Mucosa of descending colon (tissue), 3 donors: ENCODE measurements at places on chromosomes 16 and 17.
A peak's percentile ranks its signal among the peaks of the same experiment; 100 is the strongest.

GRCh38 chr17:1109606-1110540, 69.9 kb downstream of the ABR start:
- DNase-seq = peak; percentile 91

- no peak for DNase-seq
Observed at GRCh38 chr16:27980919-27981700, 82.4 kb downstream of the GSG1L start.

DNA sequence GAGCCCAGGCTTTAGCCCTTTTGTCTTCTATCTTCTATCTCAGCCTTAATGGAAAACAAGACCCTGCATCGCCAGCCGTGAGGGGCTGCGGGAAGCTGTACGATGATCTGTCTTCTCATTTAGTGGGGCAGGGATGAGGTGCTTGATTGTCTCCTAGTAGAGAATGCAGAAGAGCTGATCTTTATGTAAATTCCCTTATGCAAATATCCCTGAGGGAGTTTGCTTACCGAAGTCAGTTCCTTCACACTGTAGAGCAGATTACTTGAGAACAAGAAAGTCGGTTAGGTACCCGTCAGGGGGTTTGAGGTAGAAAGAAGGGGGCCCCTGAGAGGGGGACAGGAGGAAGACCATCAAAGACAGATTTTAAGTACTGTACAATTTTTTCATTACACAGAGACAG, 66.2 kb downstream of the IRF8 start:
- no peak for DNase-seq

DNA sequence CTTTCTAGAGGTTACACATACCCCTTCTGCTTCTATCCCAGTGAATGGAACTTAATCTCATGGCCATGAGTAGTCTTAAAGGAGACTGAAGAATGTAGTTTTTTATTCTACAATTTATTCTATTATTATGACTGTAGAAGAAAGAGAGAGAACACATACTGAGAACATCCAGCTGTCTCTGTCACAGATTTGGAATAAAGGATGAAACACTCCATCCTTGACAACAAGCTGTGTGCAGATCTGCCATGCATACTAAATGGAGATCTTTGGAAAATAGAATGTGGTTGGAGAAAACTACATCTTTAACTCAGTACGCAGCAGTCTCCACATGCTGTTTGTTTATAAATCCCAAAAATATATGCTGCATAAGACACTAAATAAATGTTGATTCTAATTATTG, 54.1 kb upstream of the NUDT7 start:
- no peak for DNase-seq

DNA sequence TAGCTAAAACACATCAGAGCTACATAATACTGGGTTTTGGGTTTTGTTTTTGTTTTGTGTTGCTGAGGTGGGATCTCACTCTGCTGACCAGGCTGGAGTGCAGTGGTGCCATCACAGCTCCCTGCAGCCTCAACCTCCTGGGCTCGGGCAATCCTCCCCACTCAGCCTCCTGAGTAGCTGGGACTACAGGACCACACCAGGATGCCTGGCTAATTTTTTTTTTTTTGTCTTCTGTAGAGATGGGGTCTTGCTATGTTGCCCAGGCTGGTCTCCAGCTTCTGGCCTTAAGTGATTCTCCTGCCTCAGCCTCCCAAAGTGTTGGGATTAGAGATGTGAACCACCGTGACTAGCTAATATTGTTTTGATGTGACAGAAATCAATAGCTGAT, 6.2 kb downstream of the MEAK7 start:
- no peak for DNase-seq

- no peak for DNase-seq
Observed at GRCh38 chr17:74070998-74071679, 132.3 kb upstream of the RPL38 start.

DNA sequence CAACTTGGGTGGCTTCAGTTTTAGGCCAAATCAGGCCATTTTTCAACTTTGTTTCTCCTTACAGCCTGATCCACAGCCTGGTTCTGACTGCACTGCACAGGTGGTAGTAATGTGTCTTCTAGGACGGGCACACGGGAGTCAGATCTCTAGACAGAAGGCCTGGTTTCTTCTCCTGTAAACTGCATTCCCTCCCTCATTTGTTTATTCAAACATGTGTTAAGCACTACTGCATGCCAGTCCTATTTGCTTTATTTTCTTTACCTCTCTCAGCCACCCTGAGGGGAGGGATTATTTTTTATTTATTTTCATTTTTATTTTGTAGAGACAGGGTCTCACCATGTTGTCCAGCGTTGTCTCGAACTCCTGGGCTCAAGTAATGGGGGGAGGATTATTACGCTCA, 6.3 kb upstream of the KSR1 start:
- no peak for DNase-seq

DNA sequence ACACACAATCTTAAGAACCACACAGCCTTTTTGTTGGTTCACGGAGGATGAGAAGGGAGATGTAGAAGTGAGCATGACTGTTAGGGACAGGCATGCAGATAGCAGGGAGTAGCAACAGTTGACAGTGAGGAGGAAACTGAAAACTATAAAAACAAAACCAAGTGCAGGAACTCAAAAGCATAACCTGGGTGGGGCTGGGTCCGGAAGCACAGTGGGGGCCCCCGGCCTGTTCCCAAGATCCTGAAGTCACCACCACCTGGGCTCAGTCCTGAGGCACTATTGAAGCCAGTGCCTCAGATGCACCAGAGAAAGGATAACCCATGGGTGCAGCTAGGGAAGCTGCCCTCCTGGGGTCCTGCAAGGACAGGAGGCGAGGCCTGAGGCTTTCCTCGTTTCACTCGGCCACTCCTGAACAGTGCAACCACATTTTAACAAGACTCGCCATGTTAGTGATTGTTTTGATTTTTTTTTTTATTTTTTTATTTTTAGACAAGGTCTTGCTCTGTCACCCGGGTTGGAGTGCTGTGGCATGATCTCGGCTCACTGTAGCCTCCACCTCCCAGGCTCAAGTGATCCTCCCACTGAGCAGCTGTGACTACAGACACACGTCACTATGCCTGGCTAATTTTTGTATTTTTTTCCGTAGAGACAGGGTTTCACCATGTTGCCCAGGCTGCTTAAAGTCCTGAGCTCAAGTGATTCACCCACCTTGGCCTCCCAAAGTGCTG, 27.7 kb upstream of the CBX4 start:
- no peak for DNase-seq

DNA sequence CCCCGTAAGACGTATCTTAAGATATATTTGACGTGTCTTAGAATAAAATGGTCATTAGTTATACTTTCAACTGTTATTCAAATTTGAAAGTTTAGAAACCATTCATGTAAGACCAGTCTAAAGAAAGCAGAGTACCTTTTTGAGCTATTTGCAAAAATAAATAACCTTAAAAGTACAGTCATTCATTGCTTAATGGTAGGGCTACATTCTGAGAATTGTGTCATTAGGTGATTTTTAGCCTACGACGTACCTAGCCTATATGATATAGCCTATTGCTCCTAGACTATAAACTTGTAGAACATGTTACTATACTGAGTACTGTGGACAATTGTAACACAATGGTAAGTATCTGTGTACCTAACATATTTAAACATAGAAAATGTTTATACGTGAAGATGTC, 139.2 kb downstream of the PHKB start:
- no peak for DNase-seq

DNA sequence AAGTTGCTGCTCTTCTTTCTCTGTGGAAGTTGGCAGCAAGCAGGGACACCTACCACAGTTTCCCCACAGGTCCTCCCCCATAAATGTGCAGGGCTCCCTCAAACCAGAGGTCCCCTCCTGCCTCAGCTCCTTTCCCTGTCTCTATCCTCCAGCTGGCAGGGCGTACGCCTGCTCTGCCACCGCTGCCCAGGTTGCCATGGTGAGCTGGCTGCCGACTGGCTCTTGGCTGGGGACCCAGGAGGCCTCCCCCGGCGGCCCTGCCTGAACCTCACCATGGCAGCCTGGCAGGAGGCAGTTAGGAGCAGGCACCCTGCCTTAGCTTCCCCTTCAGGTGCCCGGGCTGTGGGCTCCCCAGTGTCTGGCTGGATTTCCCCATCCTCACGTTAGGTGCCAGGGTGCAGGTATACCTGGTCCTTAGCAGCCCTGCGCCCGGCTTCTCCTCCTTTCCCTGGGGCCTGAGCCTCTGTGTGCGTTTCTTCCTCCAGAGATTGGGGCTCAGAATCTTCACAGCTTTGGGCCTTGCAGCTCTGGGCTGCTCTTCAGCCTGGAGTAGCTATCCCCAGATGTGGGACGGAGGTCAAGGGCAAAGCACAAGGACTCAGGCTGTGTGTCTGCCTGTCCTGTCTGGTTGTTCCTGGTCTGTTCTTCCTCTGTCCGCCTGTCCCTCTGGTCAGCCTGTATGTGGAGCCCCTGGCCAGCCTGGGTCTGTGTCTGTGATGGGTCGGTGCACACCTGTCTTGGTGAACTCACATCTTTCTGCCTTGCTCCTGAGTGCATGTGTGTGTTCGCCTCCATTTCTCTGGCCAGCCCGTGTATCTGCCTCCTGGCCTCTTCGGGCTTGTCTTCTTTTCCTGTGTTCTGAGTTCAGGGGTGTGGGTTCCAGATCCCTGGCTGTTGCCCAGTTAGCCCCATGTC, 15.7 kb downstream of the GJD3 start:
- no peak for DNase-seq

DNA sequence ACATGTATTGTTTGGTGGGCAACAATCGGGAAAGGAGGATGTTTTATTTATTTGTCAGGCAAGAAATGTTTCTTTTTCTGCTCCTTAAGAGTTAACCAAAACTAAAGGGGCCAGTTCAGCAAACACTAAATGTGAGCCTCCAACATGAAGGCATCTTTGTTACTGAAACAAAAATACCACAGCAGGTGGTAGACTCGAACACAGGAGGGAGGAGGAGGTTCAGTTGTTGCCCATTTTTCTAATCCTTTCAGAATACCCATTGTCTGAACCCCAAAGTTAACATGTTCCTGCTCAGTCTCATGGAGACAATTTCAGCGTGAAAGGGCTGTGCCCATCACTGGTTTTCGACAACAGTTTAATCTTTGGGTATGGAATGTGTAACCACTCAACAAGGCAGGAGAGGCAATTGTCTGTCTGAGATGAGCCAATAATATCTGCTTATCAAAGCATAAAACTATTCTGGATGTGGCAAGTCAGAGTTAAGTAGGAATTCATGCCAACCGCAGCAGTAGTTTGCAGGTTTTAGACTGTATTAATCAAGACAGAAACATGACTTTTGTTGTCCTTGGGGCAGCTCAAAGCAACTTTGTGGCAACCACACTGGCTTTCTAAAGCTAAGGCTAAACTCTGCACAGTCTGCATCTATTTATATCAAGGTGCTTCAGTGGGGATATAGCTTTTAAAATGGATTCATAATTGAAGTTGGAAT, 211.7 kb downstream of the FTO start:
- DNase-seq = no peak

DNA sequence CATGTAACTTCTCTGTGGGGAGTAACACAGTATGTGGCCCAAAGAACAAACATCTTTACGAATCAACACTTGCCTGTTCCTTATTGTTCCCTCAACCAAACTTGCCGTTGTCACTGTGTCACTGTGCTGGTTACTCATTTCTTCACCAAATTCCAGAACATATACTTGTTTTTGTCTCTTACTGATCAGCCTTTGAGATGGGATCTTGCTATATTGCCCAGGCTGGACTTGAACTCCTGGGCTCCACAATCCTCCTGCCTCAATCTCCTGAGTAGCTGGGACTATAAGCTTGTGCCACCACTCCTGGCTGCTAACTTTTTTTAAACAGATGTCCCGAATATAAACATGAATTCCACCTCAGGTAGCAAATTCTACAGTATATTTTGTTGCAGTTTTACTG, 115.1 kb downstream of the PARN start:
- no peak for DNase-seq

- DNase-seq = no peak
Observed at GRCh38 chr17:69427486-69428197, 13.1 kb downstream of the MAP2K6 start.

DNA sequence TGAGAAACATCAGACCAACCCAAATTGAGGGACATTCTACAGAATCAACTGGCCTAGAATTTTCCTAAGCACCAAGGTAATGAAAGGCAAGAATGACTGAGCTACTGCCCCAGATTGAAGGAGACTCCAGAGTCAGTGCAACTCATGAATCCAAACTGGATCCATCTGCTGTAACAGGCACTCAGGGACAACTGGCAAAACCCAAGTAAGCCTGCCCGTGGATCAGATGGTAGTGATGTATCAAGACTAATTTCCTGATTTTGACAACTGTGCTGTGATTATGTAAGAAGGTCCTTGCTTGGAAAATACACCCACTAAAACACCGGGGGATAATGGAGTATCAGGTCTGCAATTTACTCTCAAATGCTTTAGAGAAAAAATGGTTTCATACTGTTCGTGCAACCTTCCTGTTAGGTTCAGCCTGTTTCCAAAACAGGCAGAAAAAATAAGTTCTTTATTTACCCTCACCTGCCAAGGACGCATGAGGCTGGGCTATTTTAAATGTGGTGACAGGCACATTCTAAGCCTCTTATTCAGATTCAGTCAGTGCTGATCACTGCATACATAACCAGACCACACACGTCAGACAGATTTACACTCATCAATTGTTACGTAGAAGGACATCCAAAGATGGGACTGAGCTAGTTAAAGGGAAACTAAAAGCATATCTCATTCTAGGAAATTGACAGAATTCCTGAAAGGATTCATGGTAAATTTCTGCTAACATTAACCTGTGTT, 7.0 kb downstream of the MBTPS1 start:
- no peak for DNase-seq

DNA sequence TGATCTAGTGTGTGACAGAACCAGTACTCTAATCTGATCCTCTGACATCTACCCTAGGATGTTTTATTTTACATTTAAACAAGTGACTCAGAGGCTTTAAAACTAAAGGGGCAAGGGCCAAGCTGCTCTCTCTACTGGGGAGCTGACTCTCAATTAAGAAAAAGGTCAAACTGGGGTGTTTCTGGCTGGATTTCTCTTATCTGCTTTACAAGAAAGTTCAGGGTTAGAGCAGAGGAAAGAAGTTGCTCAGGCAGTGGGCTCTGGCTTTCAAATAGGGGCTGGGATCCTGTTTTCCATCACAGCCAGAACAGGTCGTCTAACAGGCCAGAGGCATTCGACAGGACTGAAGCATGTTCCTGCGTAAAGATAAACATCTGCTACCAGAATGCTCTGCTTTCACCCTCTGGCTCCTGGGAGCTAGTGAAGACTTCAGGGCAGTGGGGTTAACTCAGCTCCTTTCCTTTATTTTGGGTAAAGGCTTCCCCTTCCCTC, 8.5 kb downstream of the MMP28 start:
- DNase-seq = no peak

DNA sequence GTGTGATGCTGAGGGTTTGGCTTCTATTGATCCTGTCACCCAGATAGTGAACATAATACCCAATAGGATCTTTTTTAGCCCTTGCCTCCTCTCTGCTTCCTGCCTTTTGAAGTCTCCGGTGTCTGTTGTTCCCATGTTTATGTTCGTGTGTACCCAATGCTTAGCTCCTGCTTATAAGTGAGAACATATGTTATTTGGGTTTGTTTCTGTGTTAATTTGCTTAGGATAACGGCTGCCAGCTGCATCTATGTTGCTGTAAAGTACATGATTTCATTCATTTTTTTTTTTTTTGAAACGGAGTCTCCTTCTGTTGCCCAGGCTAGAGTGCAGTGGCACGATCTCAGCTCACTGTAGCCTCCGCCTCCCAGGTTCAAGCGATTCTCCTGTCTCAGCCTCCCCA, 23.0 kb downstream of the DUS2 start:
- no peak for DNase-seq

GRCh38 chr17:81635431-81635830, 1.5 kb downstream of the NPLOC4 start:
- no peak for DNase-seq
